ENCODE measurements at places on chromosomes 13 and 19.
A peak's percentile ranks its signal among the peaks of the same experiment; 100 is the strongest.

GRCh38 chr13:113430378-113431110 lies 22.7 kb downstream of the ADPRHL1 start:
- no peak for DNase-seq

DNA sequence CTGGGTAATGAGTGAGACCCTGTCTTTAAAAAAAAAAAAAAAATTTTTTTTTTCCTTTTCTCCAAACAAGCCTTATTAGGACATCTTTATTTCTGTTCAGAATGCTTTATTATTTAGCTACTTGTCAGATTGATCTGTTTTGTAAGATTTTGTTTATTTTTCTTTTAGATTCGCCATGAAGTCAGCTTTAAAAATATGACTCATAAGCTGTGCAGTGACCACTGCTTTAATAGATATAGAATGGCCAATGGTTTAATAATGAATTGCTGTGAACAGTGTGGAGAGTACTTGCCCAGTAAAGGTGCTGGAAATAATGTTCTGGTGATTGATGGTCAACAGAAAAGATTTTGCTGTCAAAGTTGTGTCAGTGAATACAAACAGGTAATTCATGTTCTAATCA lies 47.7 kb downstream of the ZMYM2 start:
- DNase-seq, result no peak

GRCh38 chr19:40576151-40576584 lies 505 bp upstream of the SHKBP1 start:
- no peak for DNase-seq

- DNase-seq, result no peak
These were observed 992 bp upstream of the ADGRE1 start for GRCh38 chr19:6886277-6886897.

- no peak for DNase-seq
These were observed 30.9 kb downstream of the ENOX1 start for GRCh38 chr13:43755844-43756243.

- DNase-seq, result peak; percentile 22
These were observed 207.5 kb downstream of the KCNRG start for GRCh38 chr13:50222569-50223332.

DNA sequence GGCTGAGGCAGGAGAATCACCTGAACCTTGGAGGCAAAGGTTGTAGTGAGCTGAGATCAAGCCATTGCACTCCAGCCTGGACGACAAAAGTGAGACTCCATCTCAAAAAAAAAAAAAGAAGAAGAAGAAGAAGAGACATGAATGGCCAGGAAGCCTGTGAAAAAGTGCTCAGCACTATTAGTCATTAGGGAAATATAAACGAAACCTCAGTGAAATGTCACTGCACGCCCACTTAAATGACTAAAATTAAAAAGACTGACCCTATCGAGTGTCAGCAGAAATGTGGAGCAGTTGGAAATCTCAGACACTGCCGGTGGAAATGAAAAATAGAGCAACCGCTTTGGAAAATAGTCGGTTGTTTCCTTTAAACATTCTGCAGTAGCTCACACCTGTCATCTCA lies 5.5 kb upstream of the TYROBP start:
- no peak for DNase-seq
